BJ (cell line): ENCODE measurements at places on chromosomes 5 and 9. TPM values are rescaled to one million over a fixed set of nuclear protein-coding genes. Genes with fewer than 3 reads are reported as not detected.

Gene ALDOB
- polyA plus RNA-seq, result not detected in 2 replicates

Gene INSL4
- polyA plus RNA-seq, result not detected in 2 replicates

Gene GTF2H2
- polyA plus RNA-seq, result 2.5 and 5.6 TPM in 2 replicates

Gene PTPRD
- polyA plus RNA-seq, result 0.39 and 0.48 TPM in 2 replicates

Gene PCSK1
- 0.11 TPM in 2 replicates for polyA plus RNA-seq

Gene SLC6A7
- not detected in 2 replicates for polyA plus RNA-seq

Gene ST8SIA4
- polyA plus RNA-seq, result not detected in 2 replicates

Gene LHX2
- 0.11 and 0.13 TPM in 2 replicates for polyA plus RNA-seq

Gene SAPCD2
- 5.1 and 8.6 TPM in 2 replicates for polyA plus RNA-seq

Gene RABL6
- 36.7 and 60.2 TPM in 2 replicates for polyA plus RNA-seq

Gene C6
- polyA plus RNA-seq, result 0.05 TPM in 1 of 2 replicates, not detected in the other

Gene SDHA
- 74.9 and 112 TPM in 2 replicates for polyA plus RNA-seq

Gene CHSY3
- polyA plus RNA-seq, result 0.91 and 1.2 TPM in 2 replicates

Gene F2RL1
- polyA plus RNA-seq, result 0.15 and 0.16 TPM in 2 replicates
